ENCODE measurements at places on chromosomes 2 and 18.

- no peak for DNase-seq
These were observed 27.6 kb downstream of the PAX8 start for GRCh38 chr2:113251118-113251517.

GRCh38 chr2:216991563-216991962, 131.7 kb upstream of the TNP1 start:
- DNase-seq = no peak

DNA sequence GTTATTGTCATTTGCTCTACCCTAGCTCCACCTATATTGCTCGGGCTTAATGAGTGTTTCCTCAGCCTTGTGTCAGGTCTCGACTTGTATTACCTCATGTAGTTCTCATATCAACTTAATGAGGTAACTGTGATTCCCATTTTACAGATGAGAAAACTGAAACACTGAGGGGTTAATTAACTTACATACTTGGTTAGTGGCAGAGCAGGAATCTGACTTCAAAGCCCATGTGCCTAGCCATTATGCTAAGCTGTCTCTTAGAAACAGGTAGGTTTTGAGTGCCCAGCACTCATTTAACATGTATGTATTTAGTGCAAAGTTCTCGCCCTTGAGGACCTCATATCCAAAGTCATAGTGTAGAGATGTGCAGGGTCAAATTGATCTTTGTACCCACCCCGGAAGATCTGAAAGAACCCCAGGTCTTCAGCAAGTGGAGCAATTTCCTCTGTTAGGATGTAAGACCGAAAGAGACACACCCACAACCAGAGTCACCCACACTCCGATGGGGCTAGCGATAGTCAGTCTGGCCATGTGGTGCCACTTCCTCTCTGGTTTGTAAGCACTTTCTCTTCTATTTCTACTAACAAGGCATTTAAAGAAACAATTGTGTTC, 121.0 kb upstream of the SLC39A10 start:
- DNase-seq = peak; percentile 48

- DNase-seq = no peak
These were observed 78.9 kb downstream of the AAK1 start for GRCh38 chr2:69564604-69565003.

DNA sequence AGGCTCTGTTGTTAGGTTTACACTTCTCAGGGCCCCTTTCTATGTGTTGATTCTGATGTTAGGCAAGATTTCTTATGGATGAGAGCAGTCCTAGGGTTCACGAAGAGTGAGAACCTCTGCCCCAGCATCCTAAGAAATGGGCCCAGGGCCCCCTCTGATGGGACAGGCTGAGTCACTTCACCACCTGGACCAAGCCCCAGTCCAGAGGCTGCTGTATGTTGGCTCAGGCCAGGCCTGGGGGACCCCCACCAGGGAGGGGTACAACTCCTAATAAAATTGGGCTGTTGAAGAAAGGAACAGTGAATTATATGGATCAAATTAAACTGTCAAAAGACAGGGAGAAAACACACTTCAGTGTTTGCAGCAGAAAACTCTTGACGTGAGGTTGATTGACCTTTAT, 365.9 kb upstream of the HS6ST1 start:
- DNase-seq = no peak

- no peak for DNase-seq
These were observed 300.9 kb downstream of the ARHGAP15 start for GRCh38 chr2:143429932-143430679.

GRCh38 chr2:128513116-128513960, 194.7 kb upstream of the HS6ST1 start:
- no peak for DNase-seq

GRCh38 chr18:9101730-9102507, 580 bp upstream of the NDUFV2 start:
- no peak for DNase-seq

DNA sequence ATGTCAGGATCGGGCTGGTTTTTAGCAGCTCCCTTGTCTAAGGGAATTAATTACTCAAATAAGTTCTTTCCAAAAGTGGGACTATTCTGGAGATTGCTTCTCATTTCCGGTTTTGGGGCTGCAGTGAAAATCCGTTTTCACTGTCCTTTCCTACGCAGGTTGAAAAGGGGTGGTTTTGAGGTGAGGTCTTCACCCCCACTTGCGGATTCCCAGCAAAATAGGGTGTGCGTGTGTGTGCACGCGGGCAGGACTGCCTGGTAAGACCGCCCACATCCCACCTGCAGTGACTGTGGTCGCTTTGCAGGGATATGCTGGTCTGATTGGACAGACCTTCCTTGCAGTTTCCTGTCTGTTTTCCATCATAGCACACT, 472 bp upstream of the PLEKHM3 start:
- peak; percentile 5 for DNase-seq

DNA sequence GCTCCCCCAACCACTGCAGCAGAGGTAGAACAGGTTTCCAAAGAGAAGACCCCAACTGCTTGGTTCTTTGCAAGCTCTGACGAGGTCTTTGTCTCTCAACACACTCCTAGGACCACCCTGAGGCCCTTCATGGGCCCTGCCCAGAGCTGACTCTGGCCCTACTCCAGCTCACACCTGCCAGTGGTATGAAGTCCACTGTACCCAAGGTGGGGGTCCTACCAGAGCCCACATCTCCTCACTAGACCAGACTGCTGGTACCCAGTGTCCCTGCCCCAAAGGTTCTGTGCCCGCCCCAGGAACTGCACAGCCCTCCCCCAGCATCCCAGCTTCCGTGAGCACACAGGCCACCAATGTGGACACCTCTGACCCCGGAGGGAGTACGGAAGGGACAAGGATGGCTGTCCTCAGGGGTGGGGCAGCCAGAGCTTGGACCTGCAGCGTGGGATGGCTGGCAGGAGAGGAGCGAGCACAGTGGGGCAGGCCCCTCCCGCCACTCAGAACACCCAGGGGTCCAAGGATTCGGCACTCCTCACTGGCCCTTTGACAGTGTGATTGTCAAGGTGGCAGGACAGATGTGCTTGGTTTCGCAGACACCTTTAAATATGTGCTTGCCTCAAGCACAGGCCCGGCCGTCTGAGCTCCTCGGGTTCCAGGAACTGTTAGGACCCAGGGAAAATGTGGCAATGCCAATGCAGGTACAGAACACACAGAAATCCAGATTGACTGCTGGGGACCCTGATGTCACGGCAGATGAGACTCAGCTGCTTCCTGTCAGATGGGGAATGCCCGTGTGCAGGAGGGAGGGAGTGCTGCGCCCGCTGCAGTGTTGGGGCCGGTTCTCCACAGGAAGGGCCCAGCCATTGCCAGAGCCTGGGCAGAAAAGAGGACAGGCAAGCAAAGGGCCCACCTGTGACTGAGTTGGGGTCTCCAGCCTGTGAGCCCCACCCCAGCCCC, 51.2 kb downstream of the MTERF4 start:
- no peak for DNase-seq

DNA sequence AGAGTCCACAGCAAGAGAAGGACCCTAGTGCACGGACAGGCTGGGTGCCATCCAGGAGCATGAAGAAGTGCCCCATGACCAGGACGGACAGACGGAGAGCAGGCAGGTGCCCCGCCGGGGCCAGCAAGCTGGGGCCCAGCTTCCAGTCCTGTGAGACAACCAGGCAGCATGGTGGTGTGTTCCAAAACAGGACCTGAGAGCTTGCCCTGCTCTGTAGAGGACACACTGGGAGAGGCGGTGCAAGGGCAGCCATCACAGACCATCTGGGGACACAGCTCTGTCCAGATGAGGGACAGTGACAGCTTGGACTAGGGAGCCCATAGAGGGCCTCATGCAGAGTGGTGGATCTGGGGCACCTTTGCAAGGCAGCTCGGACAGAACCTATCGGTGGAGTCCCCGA, 279.8 kb downstream of the EIPR1 start:
- no peak for DNase-seq

- no peak for DNase-seq
These were observed 15.1 kb downstream of the CLIP4 start for GRCh38 chr2:29130295-29130694.

DNA sequence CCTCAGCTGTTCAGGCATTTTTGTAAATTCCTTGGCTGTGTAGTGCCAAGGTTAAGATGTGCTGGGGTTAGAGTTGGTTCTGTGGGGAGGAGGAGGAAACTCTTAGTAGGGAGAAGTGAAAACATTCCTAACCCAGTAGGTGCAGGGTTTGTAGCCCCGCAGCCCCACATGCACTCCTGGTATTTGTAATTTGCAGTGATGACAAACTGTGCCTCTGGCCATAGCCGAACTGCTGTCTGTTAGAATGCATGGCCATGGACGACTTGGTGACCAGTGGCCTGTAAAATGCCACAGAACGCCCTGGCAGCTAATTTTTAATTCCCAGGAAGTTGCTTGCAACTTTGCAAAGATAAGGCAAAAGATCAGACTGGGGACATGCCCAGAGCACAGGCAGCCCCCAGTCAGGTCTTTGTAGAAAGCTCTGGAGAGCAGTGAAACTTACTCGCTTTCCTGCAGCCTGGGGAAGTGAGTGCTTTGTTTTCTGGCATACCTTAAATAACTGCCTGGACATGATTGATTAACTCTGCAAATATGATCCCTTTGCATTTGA, 38.4 kb downstream of the LYPD6B start:
- DNase-seq = no peak

DNA sequence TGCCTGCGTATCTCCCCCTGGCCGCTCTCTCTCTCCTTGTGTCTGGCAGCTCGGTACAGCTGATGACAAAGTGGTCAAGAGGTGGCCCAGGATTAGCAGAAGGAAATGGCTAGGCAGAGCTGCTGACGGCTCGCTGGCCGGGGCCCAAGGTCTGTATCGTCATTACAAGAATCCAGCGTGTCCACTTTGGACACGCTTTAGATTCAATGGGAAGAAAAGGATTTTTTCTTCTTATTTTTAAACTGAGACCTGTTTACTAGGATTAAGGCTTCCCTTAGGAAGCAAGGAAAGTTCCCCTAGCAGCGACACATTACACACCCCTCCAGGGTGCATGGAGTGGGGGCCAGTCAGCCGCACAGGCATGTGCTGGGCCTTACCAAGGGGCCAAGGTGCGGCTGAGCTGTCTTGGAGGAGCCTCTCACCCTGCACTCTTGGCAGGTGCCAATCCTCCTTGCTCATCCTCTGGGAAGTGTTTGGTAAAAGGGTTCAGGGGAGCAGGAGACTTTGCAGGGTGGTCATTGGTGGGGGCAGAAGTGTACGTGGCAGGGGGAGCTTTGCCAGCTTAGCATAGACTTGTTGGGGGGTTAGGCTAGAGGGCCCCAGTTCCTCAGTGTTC, 76.8 kb downstream of the POLR1A start:
- DNase-seq = no peak

Data from activated CD4-positive, alpha-beta T cell treated with anti-CD3 and anti-CD28 coated beads, Interleukin-2, amount 50 U/mL, for 1 hour (primary cell).